ENCODE measurements at places on chromosomes 2 and 18. TPM values are rescaled to one million over a fixed set of nuclear protein-coding genes. Genes with fewer than 3 reads are reported as not detected.

The LRRC30 gene
- not detected for total RNA-seq

The ANKRD62 gene
- not detected for total RNA-seq

The RFTN2 gene
- total RNA-seq, result not detected

The GLI2 gene
- total RNA-seq, result 0.39 TPM

The MC2R gene
- total RNA-seq, result not detected

The MAP2 gene
- total RNA-seq, result 5.5 TPM

The TBC1D8 gene
- 20.0 TPM for total RNA-seq

The ASIC4 gene
- total RNA-seq, result not detected

The SPP2 gene
- total RNA-seq, result not detected

The SKOR2 gene
- total RNA-seq, result not detected

The TNFAIP6 gene
- total RNA-seq, result not detected

The STEAP3 gene
- total RNA-seq, result 34.9 TPM

The PLEKHA3 gene
- total RNA-seq, result 2.0 TPM

The CCBE1 gene
- total RNA-seq, result 9.2 TPM

The TRAPPC12 gene
- total RNA-seq, result 51.3 TPM

The DSC1 gene
- total RNA-seq, result 0.08 TPM

The GAREM1 gene
- total RNA-seq, result 3.4 TPM

The MARCHF4 gene
- 0.72 TPM for total RNA-seq

The G6PC2 gene
- total RNA-seq, result not detected

The DES gene
- total RNA-seq, result not detected

The MYO5B gene
- total RNA-seq, result 2.5 TPM

The CTLA4 gene
- total RNA-seq, result not detected

Data from hair follicular keratinocyte (primary cell).